COR-L47 (cell line): ENCODE measurements at places on chromosomes 7 and 10.
A peak's percentile ranks its signal among the peaks of the same experiment; 100 is the strongest.

DNA sequence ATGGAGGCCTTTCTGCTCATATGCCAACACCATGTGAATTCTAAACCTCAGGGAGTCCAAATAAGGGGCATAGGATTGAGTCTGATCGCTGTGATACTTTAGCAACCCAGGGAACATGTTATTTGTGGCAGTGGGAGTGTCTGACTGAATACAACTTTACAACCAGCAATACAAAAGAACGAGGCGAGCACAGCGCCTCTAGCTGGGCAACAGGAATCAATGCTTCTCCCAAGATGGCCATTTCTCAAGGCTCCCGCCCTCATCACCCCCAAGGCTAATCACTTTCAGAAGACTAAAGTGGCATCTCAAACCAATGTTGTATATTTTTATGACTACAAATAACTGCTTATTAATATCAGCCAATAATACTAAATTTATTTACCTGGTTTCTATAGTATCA lies 28.1 kb downstream of the YWHAG start:
- no peak for DNase-seq

DNA sequence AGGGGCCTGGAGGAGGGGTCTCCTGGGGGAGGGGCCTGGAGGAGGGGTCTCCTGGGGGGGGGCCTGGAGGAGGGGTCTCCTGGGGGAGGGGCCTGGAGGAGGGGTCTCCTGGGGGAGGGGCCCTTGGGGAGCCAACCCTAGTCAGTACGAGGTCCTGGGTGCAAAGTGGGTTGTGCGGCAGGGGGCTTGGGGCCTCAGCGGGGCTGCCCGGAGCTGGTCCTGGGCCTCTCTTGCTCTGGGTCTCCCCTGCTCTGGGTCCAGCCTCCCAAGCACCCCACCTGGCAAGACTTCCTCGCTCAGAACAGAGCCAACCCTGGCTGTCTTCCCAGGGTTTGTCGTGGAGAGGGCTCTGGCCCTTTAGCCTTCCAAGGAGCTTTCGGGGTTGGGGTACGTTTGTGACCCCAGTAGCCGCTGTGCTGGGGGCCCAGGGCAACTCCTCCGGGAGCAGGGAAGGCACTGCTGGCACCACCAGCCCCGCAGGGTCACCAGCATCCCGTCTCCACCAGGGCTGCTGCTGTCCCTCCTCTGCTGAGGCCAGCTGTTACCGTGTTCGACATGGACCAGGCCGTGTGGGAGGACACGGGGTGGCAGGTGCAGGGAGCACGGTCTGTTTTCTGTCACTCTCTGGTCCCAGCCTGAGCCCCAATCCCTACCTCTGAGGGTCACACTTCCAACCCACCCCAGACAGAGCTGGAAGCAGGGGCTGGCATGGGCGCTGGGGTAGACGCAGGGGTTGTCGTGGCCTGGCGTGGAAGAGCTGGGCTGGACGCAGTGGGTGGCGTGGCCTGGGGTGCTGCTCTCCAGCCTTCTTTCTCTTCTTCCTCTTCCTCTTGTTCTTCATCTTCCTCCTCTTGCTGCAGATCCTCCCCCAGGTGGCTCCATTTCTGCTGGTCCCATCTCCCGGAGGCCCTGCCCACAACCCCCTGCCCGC lies 22.8 kb downstream of the PWWP2B start:
- no peak for DNase-seq

DNA sequence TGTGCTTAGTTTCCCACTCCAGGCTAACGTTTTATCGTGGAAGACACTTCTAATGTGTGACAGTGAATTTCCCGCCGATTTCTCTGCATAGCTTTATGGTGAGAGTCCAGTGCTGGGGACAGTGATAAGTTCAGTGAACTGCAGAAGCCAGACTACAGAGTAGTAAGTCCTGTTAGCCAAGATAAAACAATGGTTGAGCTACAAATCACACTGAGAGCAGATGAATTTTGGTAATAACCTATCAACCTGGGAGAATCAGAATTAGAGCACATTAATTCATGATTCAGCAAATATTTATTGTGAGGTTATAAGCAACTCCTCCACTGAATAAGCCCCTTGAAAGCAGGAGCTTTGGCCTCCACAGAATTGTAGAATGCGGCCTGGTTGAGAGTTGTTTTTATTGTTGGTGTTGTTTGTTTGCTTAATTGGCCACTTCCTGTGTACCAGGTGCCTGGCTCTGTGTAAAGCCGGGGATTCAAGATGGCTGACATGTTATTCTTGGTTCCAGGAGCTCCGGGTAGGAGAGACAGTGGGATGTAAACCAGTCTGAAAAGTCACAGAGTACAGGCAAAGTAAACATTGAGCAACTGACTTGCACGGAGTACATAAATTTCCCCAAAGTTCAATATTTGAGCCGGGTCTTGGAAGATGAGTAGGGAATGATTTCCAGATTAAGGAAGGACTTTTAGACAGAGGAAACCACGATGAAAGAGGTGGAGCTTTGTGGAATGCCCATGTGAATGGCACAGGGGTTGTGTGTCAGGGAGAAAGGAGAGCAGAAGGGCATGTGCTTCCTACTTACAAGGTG lies 112.7 kb downstream of the SNX10 start:
- DNase-seq = no peak

DNA sequence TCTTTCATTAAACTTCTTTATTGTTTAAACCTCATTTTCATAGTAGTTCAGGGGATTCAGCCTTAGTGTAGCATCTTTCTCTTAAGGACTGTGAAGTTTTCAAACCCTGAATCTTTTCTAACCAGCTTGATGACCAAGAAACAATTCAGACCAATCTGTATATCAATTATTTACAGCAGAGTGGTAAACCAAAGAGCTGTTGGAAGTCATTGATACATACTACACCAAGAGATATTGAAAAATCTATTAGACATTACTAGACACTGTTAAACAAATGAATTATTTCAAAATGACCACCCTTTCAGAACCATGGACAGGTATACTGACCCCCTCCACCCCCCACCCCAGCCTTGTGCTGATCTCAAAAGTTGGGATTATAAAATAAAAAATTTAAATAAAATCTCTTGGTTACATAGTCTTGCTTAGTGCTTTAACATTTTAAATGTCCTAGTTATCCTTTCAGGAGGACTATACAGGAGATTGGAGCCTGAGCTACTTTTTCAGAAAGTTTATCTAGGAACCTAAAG lies 143.9 kb upstream of the LSM8 start:
- no peak for DNase-seq

GRCh38 chr10:89475591-89475998 lies 59.8 kb downstream of the SLC16A12 start:
- DNase-seq = no peak

DNA sequence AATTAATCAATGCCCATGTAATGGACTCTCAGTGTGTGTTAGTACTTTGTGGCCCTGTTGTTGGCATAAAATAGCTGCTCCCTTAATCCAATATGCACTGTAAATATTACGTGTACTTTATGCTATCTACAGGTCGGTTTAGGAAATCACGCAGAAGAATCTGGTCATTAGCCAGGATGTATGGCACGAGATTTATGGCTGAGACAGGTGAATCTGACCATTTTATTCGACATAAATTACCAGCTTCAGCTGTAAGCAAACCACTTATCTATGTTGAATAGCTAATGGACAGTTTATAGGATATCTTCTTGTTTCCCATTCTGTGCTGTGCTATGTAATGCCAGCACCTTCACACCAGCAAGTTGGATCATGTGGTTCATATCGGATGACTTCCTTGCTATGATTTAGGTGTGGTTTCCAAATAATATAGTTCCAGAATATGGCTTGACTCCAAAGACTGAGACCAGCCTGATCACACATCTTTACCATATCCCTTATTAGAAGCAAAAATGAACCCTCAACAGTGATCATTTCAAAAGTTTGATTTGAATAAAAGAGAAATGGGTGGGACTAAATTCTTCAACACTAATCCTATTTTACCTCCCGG lies 301.4 kb downstream of the AHR start:
- peak; percentile 62 for DNase-seq

- DNase-seq = no peak
These were observed 550.3 kb downstream of the GRM8 start for GRCh38 chr7:126702242-126703016.

GRCh38 chr10:3228629-3228945 lies 56.0 kb upstream of the PITRM1 start:
- no peak for DNase-seq

- DNase-seq = no peak
These were observed 65.1 kb upstream of the SFMBT2 start for GRCh38 chr10:7475939-7476338.

DNA sequence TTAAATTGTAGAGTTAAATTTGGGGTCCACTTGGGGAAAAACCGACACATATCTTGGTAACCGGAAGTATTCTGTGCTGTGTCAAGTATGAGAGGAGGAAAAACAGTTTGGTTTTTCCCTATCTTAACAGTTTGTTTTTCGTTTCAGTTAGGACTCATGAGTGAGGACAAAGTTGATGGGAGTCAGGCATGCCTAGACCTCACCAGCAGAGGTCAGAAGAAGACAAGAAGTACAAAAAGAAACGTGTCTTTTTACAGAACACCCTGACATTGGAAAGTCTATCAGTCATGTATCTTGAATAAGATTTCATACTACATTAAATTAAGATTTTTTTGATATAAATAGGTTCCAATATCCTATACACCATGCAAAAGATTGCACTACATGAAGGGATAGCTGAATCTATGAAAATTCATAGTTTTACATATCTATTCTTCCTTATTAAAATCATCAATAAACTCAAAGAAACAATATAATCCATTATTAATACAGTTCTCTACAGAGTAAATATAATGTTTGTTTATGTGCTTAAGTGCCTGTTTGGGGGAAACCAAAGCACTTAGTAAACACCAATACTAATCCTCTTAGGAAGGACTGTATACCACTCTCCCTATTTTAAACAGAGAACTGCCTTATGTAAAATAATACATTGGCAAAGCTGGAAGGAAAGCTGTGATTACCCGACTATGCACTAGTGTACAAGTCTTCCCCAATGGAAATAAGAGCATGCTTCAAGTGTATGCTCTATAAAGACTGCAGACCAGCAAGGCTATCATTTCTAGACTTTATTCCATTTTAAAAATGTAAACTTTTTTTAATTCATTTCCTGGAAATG lies 95.6 kb downstream of the USP6NL start:
- peak; percentile 35 for DNase-seq

- DNase-seq = no peak
These were observed 191.5 kb downstream of the REEP3 start for GRCh38 chr10:63712717-63713115.

DNA sequence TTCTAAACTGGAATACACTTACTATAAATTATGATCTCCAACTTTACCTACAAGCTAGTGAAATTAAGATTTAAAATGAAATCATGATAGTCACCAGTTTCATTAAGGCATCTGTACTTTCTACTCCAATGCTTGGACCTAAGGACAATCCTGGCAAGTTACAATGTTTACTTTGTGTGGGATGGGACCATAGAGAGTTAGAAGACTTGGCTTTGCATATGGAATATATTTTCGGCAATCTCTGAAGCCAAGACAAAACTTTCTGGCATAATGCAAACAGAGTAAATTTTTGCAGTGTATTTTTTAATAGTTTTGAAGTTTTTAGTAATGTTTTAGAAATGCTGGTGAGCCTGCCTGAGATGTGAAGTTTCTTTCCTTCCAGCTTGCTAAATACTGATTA lies 248.9 kb downstream of the ABCA13 start:
- no peak for DNase-seq

GRCh38 chr7:108265007-108265406 lies 134.8 kb upstream of the LAMB4 start:
- DNase-seq = no peak

DNA sequence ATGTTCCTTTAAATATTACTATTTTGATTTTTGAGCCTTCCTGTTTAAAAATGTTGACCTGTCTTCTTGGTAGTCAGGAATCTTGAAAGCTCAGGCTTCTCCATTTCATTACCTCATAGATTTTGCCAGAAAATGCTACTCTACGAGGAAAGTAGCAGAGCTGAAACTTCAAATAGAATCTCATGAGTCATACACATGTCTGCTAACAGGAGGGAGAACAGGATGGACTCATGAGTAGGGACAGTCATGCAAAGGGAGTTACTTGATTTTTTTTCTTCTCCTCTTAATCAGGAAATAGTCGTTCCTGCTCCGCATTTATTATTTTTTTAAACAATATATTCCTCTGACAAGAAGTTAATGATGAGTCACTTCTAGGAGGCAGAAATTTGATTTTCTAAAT lies 37.0 kb upstream of the MINDY3 start:
- DNase-seq = no peak

GRCh38 chr7:45592230-45592991 lies 18.2 kb downstream of the ADCY1 start:
- DNase-seq = no peak

DNA sequence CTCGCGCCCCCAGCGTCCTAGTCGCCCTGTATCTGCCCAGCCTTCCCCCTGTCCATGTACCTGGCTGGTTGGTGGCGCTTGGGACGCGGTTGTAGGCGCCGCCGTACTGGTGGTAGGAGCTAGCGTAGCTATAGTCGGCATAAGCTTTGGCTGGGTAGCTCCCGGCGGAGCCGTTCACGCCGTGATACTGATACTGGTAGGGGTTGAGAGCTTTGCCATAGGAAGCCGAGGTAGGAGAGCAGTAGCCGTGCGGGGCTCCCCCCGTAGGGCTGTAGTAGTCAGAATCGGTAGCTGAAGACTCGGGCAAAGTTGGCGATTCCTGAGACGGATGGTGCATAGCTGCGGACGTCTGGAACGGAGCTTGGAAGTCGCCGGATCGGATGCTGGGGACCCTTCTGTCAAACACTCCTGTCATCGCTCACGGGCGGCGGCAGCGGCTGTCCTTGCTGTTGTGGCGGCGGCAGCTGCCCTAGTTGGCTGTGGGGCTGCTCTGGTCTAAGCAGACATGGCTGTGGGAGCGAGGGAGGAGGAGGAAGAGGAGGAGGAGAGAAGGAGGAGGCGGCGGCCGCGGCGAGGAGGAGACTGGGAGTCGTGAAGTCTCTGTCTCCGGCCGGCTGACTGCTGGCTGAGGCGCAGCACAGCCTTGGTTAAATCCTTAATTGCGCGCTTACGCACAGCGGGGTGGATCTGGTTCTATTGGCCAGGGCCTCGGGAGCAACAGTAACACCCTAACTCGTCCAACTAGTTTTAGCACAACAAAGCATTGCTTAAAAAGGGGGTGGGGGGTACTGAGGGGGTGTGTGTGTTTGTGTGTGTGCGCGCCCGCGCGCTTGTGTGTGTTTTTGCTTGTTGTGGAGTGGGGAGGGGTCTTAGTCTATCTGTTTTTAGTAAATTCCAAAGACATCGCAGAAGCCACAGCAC lies at the start of gene DLX5:
TSS of gene DLX5 (minus strand) at position 623 of the 921 bp plus-strand sequence. CDS start at position 415, 208 bp downstream.
- DNase-seq = peak; percentile 98

DNA sequence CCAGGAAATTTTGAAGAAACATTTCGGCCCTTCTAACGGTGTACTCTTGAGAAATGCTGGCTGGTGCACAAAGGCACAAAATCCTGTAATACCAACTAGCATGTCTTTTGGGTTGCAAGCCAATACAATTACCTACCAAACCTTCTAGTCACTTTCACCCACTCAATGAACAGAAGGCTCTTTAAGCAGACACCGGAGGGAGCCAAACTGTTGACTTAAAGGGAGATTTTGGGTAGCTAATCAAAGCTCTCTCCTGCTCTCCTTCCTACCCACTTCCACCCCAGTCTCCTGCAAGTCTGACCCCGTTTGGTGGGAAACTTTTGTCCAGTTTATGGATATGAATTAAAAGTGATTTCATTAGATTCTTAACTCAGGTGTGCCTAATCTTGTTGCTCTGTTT lies 24.0 kb downstream of the GRM3 start:
- DNase-seq = peak; percentile 78
